ENCODE measurements at places on chromosomes 5 and 9.
A peak's percentile ranks its signal among the peaks of the same experiment; 100 is the strongest.

DNA sequence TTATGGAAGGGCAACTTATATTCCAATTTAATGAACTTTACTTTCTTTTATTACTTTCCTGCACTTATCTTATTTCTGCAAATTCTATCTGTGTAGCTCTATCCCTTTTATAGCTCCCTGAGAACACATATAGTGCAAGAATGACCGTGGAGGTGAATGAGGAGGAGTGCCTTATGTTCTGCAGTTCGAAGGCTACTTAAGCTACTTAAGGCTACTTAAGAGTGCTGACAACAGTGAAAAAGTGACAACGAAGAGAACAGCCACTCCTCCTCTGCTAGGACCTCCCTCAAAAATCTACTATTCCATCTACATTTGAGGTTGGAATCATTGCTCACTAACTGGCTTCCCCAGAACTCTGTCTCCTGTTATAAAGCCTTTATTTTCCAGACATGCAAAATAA is 1365.7 kb upstream of the C9orf72 start:
- DNase-seq, result no peak

- peak; percentile 85 for DNase-seq
These were observed 36.8 kb downstream of the C9orf50 start for GRCh38 chr9:129584136-129584535.

GRCh38 chr9:135814421-135815095 is 92.8 kb downstream of the CAMSAP1 start:
- DNase-seq, result no peak

- peak; percentile 7 for DNase-seq
These were observed 127.0 kb downstream of the NNT start for GRCh38 chr5:43729846-43730478.

DNA sequence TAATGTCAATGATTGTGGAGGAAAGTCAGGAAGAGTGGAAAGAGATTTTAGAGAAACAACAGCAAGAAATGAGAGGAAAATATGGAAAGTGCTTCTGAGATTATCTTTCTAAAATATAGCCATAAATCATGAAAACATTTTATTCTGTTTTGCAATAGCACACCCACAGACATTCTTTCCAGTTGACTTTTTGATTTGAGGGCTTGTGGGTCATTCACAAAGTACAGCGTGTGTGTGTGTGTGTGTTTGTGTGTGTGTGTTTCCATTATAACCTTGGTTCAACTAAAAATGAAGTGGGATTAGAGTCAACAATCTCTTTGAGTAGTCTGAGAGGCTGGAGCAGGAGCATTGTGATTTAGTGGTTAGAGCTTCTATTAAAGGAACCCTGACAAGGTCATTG is 116.6 kb upstream of the GAS1 start:
- DNase-seq, result no peak

- no peak for DNase-seq
These were observed 1.4 kb upstream of the LHFPL2 start for GRCh38 chr5:78649861-78650496.

DNA sequence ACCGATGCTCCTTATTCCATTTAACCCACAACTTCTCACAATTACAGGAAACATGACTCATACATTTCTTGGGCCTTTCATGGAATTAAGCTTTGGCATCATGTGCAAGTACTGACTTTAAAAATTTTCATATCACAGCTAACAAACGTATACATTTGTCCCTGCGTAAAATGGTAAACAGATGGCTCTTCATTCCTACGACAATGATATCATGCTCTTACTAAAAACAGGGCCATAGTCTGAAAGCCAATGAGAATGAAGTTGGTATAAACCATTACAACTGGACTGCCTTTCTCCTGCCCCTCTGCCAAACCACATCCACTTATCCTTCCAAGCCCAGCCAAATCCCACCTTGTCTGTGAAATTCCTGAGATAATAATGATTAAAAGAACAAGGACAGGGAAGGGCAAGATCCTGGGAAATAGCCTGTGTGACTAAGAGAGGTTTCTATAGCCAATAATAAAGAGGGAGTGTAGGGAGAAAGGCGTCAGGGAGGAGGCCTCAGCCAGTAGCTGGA is 44.9 kb upstream of the ZNF366 start:
- DNase-seq, result no peak

GRCh38 chr5:71456362-71456743 is 902 bp downstream of the BDP1 start:
- no peak for DNase-seq

GRCh38 chr9:107732781-107733522 is 243.4 kb upstream of the KLF4 start:
- no peak for DNase-seq

DNA sequence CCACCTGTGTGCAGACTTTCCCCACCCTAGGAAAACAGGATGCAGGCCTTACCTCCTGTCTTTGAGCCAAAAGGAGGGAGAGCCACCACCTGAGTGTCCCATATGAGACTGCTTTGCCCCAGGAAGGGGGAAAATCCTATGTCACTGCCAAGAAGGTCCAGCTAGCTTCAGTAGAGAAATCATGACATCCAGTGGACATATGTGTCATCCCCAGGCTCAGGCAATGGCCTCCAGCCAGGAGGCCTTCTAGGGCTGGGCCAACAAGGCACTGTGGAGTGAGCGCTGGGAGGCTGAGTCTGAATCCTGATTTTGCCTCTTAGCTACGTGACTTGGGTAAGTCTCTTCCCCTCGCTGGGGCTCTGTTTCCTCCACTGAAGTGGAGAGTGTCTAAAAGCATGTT is 60.2 kb downstream of the SMIM23 start:
- no peak for DNase-seq

- DNase-seq, result no peak
These were observed 31.7 kb downstream of the UGCG start for GRCh38 chr9:111928359-111928720.

DNA sequence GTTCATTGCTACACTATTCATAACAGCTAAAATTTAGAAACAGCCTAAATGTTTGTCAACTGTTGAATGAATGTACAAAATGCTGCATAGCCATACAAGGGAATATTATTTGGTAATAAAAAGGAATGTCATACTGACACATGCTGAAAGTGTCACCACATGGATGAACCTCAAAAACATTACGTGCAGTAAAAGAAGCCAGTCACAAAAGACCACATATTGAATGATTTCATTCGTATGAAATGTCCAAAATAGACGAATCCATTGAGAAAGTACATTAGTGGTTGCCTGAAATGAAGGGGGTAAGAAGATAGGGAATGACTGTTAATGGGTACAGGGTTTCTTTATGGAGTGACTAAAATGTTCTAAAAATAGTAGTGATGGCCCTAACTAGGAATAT is 11.6 kb upstream of the ECM2 start:
- DNase-seq, result no peak

GRCh38 chr9:68530618-68531017 is 10.1 kb downstream of the TMEM252 start:
- no peak for DNase-seq

DNA sequence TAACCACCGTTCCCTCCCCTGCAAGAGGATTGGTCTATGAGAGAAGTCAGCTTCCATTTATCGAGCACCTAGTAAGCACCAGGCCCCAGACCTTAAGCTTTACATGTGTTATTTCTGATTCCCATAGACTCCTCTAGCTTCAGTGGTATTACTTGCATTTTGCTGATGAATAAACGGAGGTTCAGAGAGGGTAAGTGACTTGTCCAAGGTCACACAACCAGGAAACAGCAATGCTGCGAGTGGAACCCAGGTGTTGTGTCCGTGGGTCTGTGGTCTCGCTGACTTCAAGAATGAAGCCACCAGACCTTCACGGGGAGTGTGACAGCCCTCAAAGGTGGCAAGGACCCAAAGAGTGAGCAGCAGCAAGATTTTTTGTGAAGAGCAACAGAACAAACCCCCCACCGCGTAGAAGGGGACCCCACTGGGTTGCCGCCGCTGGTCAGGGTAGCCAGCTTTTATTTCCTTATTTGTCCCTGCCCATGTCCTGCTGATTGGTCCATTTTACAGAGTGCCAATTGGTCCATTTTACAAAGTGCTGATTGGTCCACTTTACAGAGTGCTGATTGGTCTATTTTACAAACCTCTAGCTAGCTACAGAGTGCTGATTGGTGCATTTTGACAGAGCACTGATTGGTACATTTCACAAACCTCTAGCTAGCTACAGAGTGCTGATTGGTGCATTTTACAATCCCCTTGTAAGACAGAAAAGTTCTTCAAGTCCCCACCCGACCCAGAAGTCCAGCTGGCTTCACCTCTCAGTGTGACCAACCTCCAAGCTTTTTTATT is 29.1 kb upstream of the KCNIP1 start:
- no peak for DNase-seq

DNA sequence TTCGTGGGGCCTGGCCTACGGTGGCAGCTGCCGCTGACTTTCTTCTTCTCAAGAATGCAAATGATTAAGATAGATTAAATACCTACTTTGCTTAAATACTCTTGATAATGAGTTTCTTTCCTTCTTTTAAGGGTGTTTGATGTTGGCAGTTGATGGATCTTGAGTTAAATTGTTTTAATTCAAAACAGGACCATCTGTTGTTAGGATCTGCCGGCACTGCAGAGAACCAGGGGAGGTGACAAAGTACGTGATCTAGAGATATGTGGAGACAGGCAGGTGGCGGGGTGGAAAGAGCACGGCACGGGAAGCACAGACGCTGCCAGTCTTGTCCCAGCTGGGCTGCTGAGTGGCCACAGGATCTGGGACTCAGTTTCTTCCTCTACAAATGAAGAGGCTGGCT is 37.9 kb downstream of the MED27 start:
- DNase-seq, result no peak

DNA sequence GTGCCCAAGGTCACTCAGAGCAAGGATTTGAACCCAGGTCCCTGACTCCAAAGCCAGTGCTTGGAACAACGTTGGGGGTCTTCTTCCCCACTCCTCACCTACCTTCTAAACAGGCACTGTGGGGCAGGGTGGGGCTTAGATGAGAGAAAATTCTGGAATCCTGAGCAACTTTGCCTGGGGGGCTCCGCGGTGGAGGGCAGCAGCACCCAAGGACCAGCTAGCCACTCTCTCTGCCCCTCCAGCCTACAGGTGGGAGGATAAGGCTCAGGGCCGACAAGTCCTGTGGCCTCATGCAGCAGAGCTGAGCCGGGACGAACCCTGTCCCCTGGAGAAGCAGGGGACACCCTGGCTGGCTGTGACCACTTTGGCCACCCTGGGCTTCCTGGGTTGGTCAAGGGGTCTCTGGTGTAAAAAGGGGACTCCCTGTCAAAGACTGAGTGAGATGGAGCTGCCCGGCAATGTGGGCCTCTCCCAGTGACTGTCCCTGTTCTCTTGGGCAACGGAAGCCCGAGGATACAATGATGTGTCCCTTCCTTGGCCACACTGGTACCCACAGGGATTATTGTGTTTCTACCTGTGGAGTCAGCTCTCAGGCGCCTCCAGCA is 26.5 kb downstream of the CEL start:
- DNase-seq, result no peak

- no peak for DNase-seq
These were observed 92.5 kb downstream of the CDH9 start for GRCh38 chr5:26945901-26946300.

GRCh38 chr9:35660966-35661415 is 2.9 kb downstream of the CCDC107 start:
- peak; percentile 33 for DNase-seq

DNA sequence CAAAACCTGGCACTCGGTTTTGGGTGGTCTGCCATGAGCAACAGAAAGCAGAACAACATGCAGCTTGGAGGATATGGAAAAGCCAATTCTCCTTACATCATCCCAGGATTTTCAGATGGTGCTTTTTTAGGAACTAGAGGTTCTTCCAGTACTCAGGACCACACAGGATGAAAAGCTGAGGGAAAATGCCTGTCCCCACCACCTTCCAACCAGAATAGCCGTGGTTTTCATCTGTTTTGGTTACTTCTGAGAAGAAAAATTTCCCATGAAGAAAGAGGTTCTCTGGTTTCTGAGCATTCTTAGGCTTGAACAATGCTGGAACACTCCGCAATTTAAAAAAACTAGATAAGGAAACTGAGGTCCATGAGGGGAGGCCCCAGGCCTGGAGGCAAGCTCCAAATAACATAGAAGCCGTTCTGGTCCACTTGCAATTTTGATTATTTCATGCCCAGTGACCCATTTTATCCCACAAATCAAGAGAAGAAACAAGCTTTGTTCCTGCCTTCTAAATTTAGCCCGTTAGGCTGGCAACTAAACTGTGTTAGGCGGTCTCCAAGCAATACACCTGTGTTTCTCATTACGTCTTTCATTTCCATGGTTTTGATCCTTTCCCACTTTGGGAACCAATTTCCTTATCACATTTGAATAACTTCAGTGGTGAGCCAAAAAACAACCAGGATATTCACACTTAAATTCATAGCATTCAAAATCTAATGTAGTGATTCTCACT is 79.2 kb upstream of the SPIN1 start:
- DNase-seq, result no peak

GRCh38 chr5:1507961-1508658 is 15.7 kb downstream of the LPCAT1 start:
- DNase-seq, result no peak

GRCh38 chr9:28234894-28235277 is 661.6 kb upstream of the C9orf72 start:
- DNase-seq, result no peak

- DNase-seq, result no peak
These were observed 253.5 kb upstream of the NREP start for GRCh38 chr5:112010475-112010874.

DNA sequence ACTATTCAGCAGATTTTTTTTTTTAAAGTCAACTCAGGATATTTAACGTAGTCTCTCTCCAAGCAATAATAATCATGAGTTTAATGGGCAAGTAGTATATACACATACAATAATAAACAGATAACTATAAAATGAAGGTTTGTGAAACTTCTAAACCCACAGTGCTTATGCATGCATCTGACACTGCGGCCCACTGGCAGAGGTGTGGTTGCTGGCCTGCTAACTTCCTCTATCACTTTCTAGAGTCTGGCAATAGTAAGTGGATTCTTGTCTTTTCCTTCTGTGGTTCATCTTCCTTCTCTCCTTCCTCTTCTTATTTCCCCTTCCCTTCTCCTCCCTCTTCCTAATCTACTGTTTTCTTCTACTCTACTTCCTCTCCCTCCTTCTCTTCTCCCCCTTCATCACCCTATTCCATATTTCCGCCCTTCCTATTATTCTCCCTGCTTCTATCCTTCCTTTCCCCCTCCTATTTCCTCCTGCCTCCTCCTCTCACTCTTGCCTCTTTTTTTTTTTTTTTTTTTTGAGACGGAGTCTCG is 18.6 kb upstream of the AGXT2 start:
- DNase-seq, result no peak

GRCh38 chr5:170643591-170643990 is 139.8 kb downstream of the KCNIP1 start:
- DNase-seq, result no peak

GRCh38 chr9:74497748-74498620 is 849 bp downstream of the RORB start:
- DNase-seq, result no peak

DNA sequence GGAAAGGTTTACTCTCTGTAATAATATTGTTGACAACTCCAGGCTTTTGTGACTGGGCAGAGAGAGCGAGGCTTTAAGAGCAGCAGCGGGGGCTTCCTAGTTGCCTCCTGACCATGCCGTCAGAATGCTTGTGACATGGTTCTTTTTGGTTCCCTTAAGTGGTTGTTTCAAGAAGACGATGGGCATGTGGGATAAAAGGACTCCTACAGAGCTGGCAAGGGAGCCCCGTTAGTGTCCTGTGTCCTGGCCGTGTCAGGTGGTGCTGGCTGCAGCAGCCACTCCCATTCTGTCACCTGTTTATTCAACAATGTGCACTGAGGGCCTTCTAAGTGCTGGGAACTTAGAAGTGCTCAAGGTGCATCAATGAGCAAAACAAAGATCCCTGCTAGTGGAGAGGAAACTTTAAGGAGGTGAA is 19.7 kb downstream of the LCP2 start:
- no peak for DNase-seq

All from HCT116 (cell line).